ENCODE measurements at places on chromosomes 4 and X.

- no peak for DNase-seq
Measured at GRCh38 chrX:113274791-113275190, 434.2 kb upstream of the AMOT start.

DNA sequence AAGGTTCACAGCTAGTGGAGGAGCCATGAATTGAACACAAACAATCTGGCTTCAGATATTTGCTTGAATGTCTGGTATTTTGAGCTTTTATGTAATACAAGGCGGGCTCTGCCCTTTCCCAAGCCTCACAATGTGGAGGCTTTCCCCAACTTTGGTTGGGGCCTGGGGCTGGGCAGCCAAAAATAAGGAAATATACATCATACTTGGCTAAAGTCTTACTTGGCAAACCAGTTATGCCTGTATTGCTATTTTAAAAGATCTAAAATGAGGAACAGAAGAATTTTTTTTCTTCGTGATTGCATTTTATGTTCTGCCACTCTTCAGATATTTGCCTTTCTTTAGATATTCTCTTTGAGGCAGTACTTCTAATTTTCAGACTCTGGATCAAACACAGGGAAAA is 26.1 kb downstream of the ARFIP1 start:
- no peak for DNase-seq

DNA sequence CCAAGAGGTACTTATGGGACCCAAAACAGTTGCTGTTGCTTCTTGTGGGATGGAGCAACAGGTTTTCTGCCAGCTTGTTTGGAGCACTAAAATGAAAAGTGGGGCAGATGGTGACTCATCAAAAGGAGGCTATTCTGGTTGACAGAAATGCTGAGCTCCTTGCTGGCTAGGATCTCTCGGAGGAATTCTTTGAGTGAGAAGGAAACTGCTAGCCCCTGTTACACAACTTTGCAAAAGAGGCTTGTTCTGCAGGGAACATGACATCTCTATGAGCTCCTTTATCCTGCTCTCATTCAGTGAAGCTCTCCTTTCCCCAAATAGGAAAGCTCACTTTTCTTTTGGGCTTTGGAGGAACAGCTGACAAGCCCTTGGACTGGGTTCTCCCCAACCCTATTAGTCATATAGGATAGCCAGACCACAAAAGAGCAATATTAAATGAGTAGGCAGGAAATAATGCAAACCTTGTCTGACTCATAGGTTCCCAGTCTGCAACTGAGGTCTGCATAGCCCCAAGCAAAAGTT is 108.3 kb downstream of the CDS1 start:
- DNase-seq: no peak

- DNase-seq: no peak
Measured at GRCh38 chr4:19823781-19824180, 427.9 kb upstream of the SLIT2 start.

DNA sequence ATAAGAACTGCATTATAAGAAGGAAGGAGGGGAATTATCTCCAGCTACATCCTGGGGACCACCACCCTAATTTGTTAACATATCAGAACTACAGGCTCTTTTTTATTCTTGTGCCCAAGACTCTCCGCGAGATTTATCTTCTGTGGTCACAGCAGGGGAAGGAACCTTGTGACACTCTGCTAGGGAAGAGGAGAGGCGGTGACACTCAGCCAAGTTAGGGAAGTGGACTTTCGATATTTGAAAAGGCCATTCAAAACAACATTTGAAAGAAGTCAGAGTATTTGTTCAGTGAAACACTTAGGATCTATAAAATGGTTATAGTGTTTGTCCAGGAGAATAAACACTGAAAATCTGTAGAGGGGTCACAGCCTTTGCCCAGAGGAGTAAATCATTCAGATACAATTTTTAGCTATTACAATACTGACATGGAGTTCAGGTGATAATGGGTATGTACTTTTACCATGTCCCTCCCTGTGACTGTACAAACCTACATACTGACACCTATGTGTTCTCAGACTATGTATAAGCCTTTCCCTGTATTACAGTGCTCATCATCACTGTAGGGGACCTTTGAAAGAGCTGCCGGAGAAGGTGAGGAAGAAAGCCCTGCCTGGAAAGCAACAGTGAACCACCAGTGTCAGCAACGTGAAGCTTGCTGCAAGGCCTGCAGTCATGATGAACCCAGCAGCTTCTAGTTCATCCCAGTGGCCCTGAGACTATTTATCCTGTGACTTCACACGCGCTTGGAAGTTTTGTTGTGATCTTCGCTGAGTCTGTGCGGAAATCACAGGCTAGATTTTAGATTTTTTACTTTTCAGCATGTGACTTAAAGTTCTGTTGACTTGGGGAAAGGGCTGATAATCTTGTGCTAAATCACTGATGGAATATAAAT is 8.5 kb upstream of the PTTG2 start:
- no peak for DNase-seq

DNA sequence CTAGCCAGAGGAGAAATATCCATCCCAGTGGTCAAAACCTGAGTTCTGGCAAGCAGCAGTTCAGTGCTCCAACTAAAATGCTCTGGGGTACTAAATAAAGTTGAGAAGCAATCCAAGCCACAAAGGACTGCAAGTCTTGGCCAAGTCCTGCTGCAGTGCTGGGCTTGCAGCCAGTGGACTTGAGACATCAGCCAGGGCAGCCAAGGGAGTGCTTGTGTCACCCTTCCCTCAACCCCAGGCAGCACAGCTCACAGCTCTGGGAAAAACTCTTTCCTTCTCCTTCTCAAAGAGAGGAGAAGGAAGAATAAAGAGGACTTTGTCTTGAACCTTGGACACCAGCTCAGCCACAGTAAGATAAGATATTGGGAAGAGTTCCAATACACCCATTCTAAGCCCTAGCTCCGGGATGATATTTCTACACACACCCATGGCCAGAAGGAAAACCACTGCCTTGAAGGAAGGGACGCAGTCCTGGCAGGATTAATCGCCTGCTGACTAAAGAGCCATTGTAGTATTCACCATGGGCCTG is 99.8 kb downstream of the PTCHD1 start:
- no peak for DNase-seq

DNA sequence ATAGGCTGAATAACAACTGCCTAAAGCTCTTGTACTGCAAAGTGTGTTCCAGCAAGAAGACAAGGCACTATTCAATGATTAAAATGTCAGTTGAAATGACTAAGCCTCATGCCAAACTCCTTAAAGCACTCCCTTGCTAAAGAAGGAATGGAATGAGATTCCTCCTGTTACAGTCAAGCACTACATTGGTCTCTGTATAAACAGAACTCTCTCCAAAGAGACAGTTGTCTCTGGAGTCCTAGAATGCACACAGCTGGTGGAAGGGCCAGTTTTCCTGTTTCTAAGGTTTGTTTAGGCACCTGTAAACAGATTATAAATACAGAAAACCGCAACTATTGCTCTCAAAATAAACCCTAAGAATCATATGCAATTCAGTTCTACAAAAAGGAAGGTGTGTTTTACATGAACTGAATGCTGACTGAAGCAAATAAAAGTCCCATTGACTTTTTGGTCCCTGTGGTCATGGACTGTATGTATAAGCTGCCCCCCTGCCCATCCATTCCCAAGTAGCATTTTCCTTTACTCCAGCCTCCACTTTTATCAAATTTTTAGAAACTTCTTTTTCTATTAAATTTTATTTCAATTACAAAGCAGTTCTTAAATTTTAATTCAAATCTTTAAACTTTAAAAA is 47.0 kb downstream of the FAT1 start:
- peak; percentile 41 for DNase-seq

- DNase-seq: no peak
Measured at GRCh38 chrX:110698696-110699095, 96.9 kb downstream of the CHRDL1 start.

- peak; percentile 54 for DNase-seq
Measured at GRCh38 chrX:103214870-103215424, at the start of gene BEX4. TSS of gene BEX4 (plus strand) at chrX:103215108. CDS start at chrX:103216154, 1,046 bp downstream.

GRCh38 chr4:137640156-137640837 is 108.0 kb upstream of the PCDH18 start:
- DNase-seq: no peak

GRCh38 chr4:162557516-162558106 is 393.8 kb upstream of the FSTL5 start:
- DNase-seq: no peak

DNA sequence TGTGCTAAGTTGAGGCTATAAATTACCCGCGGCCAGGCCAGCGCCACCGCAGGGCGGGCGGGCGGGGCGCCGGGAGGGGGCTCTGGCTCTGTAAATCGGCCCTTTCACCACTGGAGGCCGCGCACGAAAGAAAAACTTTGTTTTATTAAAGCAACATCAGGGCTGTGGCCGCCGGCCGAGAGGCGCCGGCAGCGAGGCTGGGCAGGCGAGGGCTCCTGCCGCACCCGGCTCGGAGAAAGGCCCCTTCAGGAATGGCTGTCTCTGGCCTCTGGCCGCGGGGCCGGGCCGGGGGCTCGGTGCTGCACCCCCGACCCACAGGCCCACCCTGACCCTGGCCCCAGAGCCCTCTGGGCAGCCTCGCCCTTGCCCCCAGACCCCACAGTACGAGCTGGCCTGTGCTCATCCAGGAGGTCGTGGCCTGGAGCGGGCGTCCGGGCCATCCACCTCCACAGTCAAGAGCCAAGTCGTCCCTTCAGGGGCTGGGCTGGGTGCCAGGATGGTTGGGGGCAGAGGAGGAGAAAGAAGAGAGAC is 29.5 kb upstream of the FGFR3 start:
- no peak for DNase-seq

GRCh38 chrX:23633834-23634580 is 33.3 kb upstream of the PRDX4 start:
- no peak for DNase-seq

DNA sequence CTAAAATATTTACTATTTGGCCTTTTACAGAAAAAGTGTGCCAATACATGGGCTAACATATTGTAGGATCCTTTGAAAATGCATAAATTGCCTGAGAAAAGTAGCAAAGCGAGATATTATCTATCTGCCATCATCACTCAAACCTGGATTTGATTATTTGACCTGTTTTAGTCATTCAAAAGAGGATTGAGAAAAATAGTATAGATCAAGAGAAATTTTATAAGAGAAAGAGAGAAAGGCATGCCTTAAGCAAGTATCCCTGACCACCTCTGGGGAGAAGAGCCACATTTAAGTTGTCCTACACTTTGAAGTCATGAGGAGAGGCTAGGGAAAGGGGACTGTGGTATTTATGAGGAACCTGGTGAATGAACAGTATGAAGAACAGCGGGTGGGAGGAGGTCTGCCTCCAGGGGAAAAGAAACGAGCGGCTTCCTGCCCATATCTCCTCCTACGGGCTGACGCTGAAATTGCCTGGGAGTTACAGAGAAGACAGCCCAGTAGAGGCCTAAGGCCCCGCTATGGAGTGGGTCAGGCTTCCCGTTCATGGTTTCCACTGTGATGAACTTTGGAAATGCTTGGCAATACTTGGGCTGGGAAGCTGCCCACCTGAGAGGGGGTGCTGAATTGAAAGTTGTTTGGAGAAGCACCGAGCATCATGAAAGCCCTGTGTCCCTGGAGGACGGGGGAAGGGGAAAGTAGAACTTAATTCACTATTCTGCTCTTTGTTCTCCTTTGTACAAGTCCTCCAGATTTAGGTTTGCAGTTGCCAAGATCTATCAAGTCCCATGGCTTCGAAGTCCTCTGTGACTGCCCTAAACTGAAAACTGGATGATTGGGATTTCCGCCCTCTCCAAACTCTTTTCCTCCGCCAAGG is 106.9 kb upstream of the ACSL4 start:
- no peak for DNase-seq

- no peak for DNase-seq
Measured at GRCh38 chr4:38131371-38132091, 171.3 kb downstream of the PTTG2 start.

DNA sequence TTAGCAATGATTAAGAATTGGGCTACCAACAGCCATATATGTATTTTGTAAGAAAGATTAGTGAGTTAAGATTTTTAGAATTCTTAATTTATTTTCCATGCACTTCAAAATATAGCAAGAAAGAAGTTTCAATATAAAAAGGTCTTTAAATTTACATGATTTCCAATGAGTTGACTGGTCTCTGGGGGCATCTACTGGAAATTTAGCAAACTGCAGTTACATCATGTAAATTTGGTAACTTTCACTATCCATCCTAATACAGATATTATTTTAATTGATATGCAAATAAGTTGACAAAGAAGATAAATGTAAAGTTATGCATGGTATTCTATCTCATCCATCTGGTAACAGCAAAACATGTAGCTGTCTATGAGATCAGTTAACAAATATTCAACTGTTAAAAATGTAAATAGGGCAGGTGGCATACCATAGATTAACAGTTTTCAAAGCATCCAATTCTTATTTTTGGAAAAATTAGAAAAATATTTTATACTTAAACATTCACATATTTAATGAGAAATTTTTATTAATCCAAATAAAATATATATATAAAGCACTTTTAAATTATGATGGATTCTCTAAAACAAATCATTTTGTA is 29.1 kb downstream of the TTC29 start:
- peak; percentile 4 for DNase-seq

DNA sequence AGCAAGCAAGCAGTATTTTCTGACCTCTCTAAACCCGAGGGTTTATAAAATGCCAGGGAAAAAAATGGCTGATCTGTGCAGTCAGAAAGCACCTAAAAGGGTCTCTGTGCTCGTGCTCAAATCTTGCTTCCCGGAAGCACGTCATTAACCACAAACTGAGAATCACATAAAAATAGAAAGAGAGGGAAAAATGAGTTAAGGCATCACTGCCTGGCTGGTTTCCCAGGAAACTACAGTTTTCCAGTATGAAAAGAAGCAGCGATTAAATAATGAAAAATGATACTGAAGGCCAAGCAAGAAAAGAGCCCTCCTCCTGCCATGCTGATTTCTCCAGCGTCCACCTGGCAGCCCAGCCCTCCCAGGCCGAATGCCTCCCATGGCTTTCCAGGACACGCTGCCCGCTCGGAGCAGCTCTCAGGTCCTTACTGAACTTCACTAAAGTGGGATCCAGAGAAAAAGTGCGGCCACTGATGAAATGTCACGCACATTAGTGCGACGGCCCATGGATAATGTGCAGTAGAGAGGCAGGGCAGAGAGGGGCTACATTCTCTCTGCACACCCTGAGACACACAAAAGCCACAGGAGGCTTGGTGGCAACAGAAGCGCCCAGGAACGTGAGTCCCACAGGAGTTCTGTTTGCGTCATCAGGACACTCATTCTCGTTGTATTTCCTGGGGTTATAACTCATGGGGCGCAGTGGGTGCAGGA is 80.4 kb downstream of the WFS1 start:
- no peak for DNase-seq

- no peak for DNase-seq
Measured at GRCh38 chrX:154092371-154092770, 5.1 kb downstream of the MECP2 start.

GRCh38 chr4:137213372-137214173 is 318.7 kb downstream of the PCDH18 start:
- no peak for DNase-seq

GRCh38 chrX:71489540-71489939 is 43.4 kb upstream of the OGT start:
- DNase-seq: no peak

DNA sequence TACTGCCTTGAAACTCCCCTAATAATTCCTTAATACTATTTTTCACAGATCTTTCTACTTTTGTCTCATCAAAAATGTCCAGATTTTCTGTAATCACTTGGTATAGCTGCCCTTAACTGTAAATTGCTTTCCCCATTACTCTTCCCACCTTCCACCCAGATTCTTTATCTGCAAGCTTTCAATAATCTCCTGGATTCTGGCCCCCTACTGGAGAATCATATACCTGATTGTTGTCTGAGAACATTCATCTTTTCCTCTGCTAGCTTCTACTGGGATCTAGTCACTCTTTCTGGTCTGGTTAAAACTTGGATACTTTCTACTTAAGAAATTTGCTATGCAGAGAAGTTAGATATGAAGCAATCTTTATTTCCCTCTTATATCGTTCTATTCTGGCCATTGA is 552.6 kb downstream of the PCDH19 start:
- no peak for DNase-seq

All from NCI-H2029 (cell line).